ENCODE measurements at places on chromosomes 7 and 10.

DNA sequence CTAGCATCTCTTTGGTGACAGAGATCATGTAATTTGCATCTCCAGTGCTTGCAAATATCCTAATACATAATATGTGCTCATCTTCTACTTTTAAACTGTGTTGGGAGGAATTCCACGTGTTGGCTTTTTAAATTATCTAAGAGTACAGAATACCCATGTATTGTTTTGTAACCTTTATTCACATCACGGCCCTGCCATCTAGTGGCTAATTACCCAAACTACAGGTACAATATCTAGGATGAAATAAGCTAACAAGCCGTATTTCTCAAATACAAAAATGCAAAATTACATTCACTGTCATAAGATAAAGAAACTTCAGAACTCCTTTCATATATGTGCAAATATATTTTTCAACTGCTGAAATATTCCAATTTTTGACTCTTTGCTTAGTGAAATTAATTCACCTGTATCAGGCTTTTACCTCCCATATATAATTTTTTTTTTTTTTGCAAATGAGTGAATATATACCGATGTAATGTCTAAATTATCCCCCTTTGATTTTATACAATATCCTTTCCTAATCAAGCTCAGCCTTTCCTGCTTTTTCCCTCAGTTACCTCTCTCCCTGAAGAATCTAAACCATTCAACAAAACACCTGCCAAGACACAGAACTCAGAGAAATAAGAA lies 30.3 kb upstream of the LSM8 start:
- DNase-seq: no peak

- no peak for DNase-seq
These were observed 22.1 kb downstream of the CPEB3 start for GRCh38 chr10:92268748-92269147.

- DNase-seq: no peak
These were observed 4.6 kb downstream of the CHST3 start for GRCh38 chr10:71968553-71969474.

GRCh38 chr7:66734006-66734405 lies 6.5 kb upstream of the RABGEF1 start:
- no peak for DNase-seq

DNA sequence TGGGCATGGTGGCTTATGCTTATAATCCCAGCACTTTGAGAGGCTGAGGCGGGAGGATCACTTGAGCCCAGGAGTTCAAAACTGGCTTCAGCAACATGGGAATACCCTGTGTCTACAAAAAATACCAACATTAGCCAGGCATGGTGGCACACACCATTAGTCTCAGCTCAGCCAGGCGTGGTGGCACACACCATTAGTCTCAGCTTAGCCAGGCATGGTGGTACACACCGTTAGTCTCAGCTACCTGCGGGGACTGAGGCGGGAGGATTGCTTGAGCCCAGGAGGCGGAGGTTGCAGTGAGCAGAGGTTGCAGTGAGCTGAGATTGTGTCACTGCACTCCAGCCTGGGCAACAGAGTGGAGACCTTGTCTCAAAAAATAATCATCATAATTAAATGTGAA lies 9.0 kb downstream of the LRRC27 start:
- no peak for DNase-seq

GRCh38 chr7:38323156-38323555 lies 49.7 kb upstream of the TARP start:
- DNase-seq: no peak

Data from stimulated activated CD8-positive, alpha-beta memory T cell treated with anti-CD3 and anti-CD28 coated beads, Interleukin-12 subunit alpha, Interleukin-12 subunit beta, amount 100 ng/mL, for 4 hours (primary cell).